Glomerular endothelial cell (primary cell): ENCODE measurements at places on chromosomes 5 and 9.

- DNase-seq = no peak
Observed at GRCh38 chr9:123608104-123608503, 252.1 kb downstream of the CRB2 start.

DNA sequence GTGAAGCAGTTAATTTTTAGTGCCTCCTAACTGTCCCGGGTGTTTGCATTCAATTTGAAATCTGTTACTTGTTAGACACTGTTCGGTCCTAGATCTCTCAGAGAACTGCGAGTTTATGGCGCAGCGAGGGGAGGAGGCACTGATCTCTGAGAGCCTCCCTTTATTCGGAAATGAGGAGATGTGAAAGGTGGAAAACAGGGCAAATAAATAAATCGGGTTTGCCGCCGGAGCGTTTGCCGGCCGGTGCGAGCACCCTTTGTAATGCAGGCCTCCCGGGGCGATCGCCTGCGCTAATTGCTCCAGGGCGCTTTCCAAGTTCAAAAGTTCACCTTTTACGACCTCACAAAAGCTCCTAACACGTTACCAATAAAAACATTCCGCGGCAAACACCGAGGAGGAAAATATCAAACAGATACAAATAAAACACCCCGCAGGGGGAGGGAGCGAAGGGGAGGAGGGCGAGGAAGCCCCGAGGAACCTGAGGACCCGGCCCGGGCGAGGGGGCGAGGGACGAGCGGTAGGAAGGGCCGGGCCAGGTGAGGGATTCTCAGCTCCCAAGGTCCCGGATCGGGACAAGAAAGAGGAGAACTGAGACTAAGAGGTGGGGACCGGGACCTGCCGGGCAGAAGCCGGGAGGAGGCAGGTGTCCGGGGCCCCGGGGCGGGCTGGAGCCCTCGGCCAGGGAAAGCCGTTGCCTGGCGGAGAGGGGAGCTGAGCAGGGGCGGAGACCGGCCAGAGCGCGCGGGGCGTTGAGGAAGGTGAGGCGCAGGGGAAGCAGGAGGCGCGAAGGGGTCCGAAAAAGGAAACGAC lies 1.4 kb downstream of the NR6A1 start:
- DNase-seq = no peak

DNA sequence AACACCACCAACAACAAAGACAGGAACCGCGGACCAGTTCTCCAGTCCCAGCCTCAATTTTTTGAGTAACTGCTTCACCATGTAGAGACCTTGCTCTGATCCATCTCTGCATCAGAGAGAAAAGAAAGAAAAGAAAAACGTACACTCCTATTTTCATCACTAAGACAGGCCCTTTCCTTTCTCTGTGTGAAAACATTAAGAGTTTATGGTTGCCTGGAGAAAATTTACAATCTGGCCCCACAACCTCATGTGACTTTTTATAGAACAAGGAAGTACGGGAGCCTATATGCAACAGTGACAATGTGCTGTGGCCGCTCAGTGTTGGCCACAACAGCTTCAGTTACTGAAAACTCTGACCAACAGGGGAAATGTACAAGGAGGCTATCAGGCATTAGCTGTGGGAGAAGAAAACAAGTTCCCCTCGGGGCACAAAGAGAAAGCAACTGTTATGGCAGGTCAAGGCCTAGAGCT lies 272.9 kb upstream of the PTGER4 start:
- DNase-seq = no peak

DNA sequence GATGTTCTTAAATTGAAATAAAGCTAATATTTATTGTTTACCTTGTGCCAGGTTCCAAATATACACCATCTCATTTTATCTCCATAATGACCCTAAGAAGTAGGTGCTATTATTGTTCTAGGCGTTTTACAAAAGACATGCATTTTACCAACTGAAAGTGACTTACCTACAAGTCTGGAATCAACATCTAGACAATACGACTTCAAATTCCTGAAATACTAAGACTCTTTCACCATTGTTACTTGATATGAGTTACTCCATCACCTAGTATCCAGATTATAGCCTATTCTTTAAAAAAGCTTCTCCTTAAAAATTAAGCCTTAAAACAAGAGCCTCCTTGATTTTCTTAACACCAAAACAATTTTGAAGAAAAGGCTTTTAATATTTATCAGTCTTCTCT lies 13.3 kb downstream of the HACD4 start:
- no peak for DNase-seq

DNA sequence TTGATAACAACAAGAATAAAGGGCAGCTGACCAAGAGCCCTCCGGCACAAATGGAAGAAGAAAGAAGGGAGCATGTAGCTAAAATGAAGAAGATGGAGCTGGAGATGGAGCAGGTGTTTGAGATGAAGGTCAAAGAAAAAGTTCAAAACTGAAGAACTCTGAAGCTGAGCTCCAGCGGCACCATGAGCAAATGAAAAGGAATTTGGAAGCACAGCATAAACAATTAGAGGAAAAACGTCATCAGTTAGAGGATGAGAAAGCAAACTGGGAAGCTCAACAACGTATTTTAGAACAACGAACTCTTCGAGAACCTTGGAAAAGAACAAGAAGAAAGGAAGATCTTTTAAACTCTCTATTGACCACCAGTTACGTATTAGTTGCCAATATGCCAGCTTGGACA lies 100.9 kb downstream of the GABBR2 start:
- peak; percentile 81 for DNase-seq
